Activated naive CD4-positive, alpha-beta T cell (primary cell): ENCODE measurements at places on chromosomes 3 and 15.
A peak's percentile ranks its signal among the peaks of the same experiment; 100 is the strongest.

- no peak for DNase-seq
Observed at GRCh38 chr3:33936171-33936920, 137.9 kb downstream of the PDCD6IP start.

- DNase-seq, result no peak
Observed at GRCh38 chr15:72365844-72366243, 10.0 kb downstream of the HEXA start.

DNA sequence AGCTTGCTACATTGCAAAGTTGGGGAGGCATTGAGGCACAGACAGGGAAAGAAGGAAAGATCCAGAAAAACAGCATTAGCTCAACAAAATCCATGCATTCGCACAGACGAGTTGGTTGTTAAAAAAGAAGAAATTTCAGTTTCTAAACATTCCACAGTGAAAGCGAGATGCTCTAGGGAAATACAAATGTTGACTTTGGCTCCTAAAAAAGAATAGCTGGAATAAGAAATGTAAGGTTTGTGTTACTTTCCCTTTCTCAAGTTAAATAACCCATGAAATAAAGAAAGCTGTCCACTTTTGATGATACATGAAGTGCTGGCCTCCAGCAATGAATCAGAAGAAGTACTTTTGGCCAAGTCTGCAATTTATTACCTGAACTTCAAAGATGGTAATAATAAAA is 465.1 kb downstream of the ERC2 start:
- no peak for DNase-seq

GRCh38 chr15:58553365-58553918 is 121.7 kb downstream of the LIPC start:
- DNase-seq, result no peak

DNA sequence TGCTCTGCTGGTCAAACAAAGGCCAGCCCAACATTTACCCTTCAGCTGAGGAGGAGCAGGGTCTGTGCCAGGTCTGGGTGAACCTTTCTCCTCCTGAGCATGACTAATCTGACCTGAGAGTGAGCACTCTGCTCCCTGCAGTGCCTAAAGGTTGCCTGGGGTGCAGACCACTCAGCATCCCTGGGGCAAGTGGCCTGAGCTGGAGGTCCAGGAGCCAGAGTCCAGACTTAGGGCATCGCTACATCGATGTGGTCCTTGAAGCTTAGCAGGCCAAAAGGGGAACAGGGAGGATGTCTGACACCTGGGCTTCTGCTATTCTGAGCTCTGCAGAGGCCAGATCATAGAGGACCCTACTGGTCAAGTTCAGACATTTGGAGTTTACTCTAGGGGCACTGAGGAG is 119.1 kb downstream of the FAM43A start:
- no peak for DNase-seq

GRCh38 chr3:157794771-157795170 is 291.6 kb upstream of the VEPH1 start:
- DNase-seq, result no peak

GRCh38 chr3:72081471-72082185 is 296.7 kb upstream of the PROK2 start:
- DNase-seq, result no peak

GRCh38 chr3:123348471-123349200 is 100.3 kb downstream of the ADCY5 start:
- DNase-seq, result no peak

GRCh38 chr3:19183584-19183983 is 35.3 kb downstream of the KCNH8 start:
- no peak for DNase-seq

DNA sequence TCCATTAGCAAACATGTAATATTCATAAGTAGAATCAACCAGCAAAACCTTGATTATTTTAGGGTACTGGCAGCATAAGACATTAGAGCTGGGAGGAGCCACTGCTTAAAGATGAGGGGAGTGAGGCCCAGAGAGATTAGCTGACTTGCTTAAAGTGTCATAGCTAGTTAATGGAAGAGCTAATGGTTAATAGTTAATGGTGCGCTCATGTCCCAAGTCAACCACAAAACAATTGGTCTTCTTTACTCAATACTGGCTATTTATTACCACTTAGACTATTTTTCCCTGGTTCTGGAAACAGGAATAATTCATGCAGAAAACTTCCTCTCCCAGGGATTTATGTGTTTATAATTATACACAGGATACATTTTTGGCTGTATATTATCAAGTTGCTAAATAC is 33.1 kb downstream of the EIF4E3 start:
- DNase-seq, result no peak

DNA sequence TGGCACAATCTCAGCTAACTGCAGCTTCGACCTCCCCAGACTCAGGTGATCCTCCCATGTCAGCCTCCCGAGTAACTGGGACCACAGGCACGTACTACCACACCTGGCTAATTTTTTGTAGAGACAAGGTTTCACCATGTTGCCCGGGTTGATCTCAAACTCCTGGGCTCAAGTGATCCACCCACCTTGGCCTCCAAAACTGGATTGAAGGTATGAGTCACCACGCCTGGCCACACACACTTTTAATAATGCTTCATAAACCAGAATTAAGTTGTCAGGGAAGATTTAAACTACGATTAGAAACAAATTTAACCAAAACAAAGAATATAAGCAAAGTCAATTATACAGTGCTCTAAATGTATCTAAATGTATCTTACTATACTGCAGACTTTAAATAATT is 87.5 kb downstream of the LRRFIP2 start:
- DNase-seq, result no peak

DNA sequence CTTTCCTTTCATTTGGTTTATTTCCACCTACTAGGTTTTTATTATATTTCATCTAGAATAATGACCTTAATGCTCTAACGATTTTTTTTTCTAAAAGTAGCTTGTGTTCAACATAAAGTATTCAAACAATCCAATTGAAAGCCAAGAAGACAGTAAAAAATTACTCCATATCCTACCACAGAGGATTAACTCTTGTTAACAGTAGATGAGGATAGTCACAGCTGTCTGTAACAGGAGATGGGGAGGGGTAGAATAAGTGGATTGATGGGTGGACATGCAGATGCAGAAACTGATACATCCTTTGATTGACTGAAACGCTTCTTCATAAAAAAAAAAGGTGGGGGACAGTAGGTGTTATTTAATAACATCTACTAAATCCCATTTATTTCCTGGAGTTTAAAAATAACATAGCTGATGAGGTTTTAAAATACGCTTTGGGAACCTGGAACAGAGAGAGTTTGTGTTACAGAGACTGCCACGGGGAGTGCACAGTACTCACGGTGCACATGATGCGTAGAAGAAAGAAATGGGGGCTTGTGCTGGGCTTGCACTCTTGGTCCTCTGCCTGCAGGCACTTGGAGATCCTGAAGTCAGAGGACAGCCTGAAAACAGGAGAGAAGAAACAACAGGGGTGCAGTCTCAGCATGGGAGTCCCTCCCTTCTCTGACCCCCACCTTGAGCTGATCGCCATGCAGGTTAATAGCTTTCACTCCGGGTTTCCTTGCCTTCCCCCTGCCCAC is 226.7 kb downstream of the THSD4 start:
- no peak for DNase-seq

GRCh38 chr3:128725547-128726022 is 398 bp upstream of the RAB7A start:
- DNase-seq, result no peak

DNA sequence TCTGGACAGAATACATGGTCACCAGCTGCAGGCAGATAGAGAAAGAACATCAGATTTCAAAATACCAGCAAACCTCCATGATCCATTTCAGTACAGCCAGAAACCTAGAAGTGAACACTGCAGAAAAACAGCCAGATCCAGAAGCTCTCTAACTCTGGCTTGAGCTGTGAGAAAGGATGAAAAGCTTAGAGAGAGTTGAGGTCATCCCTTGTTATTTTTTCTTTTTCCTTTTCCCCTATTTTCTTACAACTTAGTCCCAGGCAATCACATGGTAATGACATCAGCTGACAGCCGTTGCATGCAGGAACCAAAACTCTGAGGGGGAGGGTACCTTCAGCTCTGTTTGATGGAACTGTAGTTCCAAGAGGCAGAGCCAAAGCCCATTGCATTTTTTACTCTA is 113.2 kb downstream of the TCF12 start:
- no peak for DNase-seq

GRCh38 chr3:38657369-38657768 is 7.9 kb upstream of the SCN5A start:
- DNase-seq, result no peak

- no peak for DNase-seq
Observed at GRCh38 chr15:74319596-74320351, 47.7 kb downstream of the CYP11A1 start.

- DNase-seq, result no peak
Observed at GRCh38 chr3:122146466-122146865, 37.0 kb upstream of the CASR start.

GRCh38 chr3:72346526-72346926 is 501.7 kb downstream of the SHQ1 start:
- DNase-seq, result no peak

DNA sequence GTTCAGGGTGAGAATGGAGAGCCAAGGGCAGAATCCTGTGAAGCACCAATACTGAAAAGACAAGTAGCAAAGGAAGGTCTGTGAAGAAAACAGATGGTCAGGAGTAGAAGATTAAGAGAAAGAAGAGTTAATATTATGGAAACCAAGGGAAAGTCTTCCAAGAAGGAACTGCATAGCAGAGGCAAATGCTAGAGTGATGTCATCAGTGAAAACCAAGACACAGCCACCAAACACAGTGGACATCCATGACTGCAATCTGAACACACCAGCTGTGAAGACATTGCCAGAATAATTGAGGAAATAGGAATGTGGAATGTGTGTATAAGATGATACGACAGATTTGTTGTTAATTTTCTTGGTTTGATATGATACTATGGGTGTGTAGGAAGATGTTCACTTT is 26.8 kb upstream of the ZBTB38 start:
- no peak for DNase-seq

- DNase-seq, result no peak
Observed at GRCh38 chr15:75309711-75310110, 26.2 kb upstream of the COMMD4 start.

GRCh38 chr15:65583701-65584100 is 27.2 kb downstream of the INTS14 start:
- peak; percentile 3 for DNase-seq

DNA sequence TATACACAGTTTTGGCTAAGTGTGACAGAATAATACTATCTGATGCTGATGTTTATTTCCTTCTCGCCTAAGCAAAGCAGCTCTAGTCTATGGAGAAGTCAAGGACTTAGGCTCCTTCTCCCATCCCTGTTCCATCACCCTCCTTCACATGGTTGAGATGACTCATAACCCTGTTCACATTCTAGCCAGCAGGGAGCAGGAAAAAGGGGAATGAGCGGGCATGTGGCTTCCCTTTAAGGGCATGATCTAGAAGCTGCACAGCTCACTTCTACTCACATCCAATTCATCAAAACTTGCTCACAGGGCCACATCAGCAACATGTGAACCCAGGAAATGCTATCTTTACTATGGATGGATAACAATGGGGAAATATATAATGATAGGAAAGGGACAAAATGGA is 40.9 kb downstream of the CBLB start:
- no peak for DNase-seq
